ENCODE measurements at places on chromosomes 3 and 15. TPM values are rescaled to one million over a fixed set of nuclear protein-coding genes. Genes with fewer than 3 reads are reported as not detected.
A peak's percentile ranks its signal among the peaks of the same experiment; 100 is the strongest.

CYP8B1 gene
- 0.08 TPM for total RNA-seq

ISG20 gene
- 76.5 TPM for total RNA-seq

GRCh38 chr3:36991923-36992805 is 767 bp downstream of the EPM2AIP1 start:
- H3K4me3 ChIP-seq = peak overlapping the region; percentile 89
- peaks cover 6% of the 10 kb centered on the region for H3K36me3 ChIP-seq
- no peaks in the 10 kb centered on the region for H3K27me3 ChIP-seq
- peak overlapping the region; percentile 92 for H3K27ac ChIP-seq

- no peaks in the 10 kb centered on the region for H3K36me3 ChIP-seq
- DNase-seq = no peak
- no peaks in the 10 kb centered on the region for H3K27me3 ChIP-seq
- no peak overlapping the region for H3K27ac ChIP-seq
Observed at GRCh38 chr15:73699249-73700040, 15.3 kb downstream of the CD276 start.
